Activated T-cell treated with anti-CD3 and anti-CD28 coated beads, Interleukin-2, amount 50 U/mL, for 72 hours (primary cell): ENCODE measurements at places on chromosomes 7 and 10. TPM values are rescaled to one million over a fixed set of nuclear protein-coding genes. Genes with fewer than 3 reads are reported as not detected.

The NXPH1 gene
- not detected for total RNA-seq

The NEUROG3 gene
- not detected for total RNA-seq

The ADCYAP1R1 gene
- not detected for total RNA-seq

The ANKRD30A gene
- total RNA-seq, result not detected

- peaks cover 7% of the 10 kb centered on the region for H3K4me1 ChIP-seq
- no peak overlapping the region for H3K27ac ChIP-seq
- H3K36me3 ChIP-seq, result no peaks in the 10 kb centered on the region
Observed at GRCh38 chr10:498760-499435, 190.6 kb downstream of the DIP2C start.
